Vagina (tissue), 2 donors: ENCODE measurements at places on chromosomes 5 and 9.
A peak's percentile ranks its signal among the peaks of the same experiment; 100 is the strongest.

GRCh38 chr5:139022528-139022927 lies 147.4 kb upstream of the LRRTM2 start:
- H3K4me3 ChIP-seq: no peak overlapping the region
- peaks cover 24% of the 10 kb centered on the region for H3K4me1 ChIP-seq
- H3K36me3 ChIP-seq: peaks cover 8% of the 10 kb centered on the region
- DNase-seq: peak; percentile 72
- H3K27ac ChIP-seq: no peak overlapping the region

DNA sequence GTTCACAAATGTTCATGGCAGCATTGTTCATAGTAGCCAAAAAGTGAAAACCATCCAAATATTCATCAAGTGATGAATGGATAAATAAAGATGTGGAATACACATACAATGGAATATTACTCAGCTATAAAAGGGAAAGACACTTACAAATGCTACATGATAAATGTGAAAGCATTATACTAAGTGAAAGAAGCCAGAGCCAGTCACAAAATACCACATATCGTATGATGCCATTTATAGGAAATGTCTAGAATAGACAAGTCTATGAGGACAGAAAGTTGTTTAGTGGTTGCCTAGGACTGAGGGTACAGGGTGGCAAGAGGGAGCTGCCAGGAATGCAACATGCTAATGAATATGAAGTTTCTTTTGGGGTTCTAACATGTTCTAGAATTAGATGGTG lies 148.7 kb downstream of the DEPDC1B start:
- no peaks in the 10 kb centered on the region for H3K27me3 ChIP-seq
- no peaks in the 10 kb centered on the region for H3K36me3 ChIP-seq
- H3K27ac ChIP-seq: no peak overlapping the region
- no peak overlapping the region for H3K4me3 ChIP-seq

GRCh38 chr9:93427655-93428379 lies 23.7 kb upstream of the FAM120A start:
- DNase-seq: no peak
- no peak overlapping the region for H3K4me3 ChIP-seq
- no peaks in the 10 kb centered on the region for H3K36me3 ChIP-seq
- H3K27me3 ChIP-seq: no peaks in the 10 kb centered on the region
- no peaks in the 10 kb centered on the region for H3K4me1 ChIP-seq
- no peak overlapping the region for H3K27ac ChIP-seq

DNA sequence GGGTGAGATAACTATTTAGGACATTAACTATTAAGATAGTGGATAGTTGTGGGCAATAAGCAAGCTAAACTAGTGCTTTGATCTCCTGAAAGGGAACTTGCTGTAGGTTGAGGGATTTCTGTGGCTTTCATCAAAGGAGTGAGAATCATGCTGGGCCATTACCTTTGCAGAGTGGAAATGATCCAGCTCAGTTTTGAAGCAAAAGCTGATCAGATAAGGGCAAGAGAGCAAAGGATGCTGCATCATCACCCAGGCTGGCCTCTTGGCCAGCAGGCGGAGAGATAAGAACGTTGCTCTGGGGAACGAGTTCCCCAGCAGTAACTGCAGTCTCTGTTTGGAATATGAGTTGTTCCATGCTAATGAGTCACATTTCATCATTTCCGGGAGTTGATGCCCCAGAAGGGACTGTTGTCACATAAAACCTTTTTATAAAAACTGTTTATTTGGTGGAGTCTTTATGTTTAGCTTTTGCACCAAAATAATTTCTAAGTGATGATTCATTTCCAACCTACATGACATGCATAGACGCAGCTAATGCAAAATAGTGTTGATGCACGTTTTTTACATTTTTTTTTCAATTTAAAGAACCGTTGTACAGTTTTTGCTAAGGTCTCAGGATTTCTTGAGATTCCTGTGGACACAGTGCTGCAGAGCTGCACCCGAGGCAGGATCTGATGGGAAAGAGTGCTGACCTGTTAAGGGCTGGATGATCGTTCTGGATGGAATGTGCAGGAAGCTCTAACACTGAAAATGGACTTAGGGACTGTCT lies 99.3 kb downstream of the ACTBL2 start:
- H3K27ac ChIP-seq: no peak overlapping the region
- H3K4me1 ChIP-seq: peaks cover 9% of the 10 kb centered on the region
- no peak overlapping the region for H3K4me3 ChIP-seq

- H3K27me3 ChIP-seq: no peaks in the 10 kb centered on the region
- H3K36me3 ChIP-seq: no peaks in the 10 kb centered on the region
- no peaks in the 10 kb centered on the region for H3K4me1 ChIP-seq
Observed at GRCh38 chr5:171207256-171207847, 101.7 kb upstream of the TLX3 start.

GRCh38 chr9:102714184-102714583 lies 280.9 kb upstream of the CYLC2 start:
- H3K4me3 ChIP-seq: no peak overlapping the region
- no peaks in the 10 kb centered on the region for H3K4me1 ChIP-seq
- H3K36me3 ChIP-seq: no peaks in the 10 kb centered on the region
- H3K27ac ChIP-seq: no peak overlapping the region

DNA sequence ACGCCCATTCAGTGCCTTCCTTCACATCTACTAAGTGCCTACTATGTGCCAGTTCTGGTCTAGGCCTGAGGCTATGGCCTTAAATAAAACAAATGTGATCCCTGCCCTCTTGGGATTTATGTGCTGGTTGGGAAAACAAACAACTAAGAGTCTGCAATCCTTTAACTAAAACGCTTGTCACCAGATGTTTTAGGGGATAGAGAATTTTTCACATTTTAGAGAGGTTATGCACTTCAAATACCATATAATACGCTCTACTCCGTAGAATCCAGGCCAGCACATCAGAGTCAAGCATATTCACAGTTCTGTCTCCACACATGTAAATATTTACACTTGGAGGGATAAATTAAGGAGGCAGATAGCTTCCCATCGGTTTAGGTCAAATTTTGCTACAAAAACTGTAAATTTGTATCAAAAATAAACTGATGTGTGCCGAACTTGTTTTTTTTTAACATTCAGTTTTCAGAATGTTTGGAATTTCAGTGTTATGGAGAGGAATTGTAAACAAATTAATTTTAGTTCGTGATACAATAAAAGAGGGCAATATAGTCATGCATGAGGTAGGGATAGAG lies 22.0 kb upstream of the ADRA1B start:
- no peaks in the 10 kb centered on the region for H3K36me3 ChIP-seq
- H3K27me3 ChIP-seq: no peaks in the 10 kb centered on the region
- no peak for DNase-seq
- H3K27ac ChIP-seq: no peak overlapping the region
- H3K4me3 ChIP-seq: no peak overlapping the region

DNA sequence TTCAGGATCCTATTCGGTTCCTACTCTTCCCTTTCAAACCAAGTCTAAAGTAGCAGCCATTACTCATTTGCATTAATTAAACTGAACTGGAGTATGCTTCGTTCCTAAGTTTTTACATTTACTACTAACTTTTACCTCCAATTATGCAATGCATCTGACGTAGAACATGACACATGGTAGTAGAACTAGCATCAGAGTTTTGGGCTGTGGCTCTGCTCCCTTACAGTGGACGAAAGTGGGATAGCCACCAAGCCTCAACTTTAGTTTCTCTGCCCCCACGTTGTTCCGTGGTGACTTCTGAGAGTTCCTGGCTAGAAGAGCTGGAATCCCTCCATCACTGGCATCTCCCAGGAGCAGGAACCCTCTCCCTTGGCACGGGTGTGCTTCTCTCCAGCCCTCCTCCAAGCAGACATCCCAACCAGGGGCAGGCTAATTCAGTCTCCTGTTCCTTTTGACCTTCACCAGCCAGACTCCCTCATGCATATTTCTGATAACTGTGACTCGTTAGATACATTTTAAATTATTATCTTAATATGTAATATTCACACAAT lies 2.9 kb downstream of the IFNE start:
- no peaks in the 10 kb centered on the region for H3K36me3 ChIP-seq
- no peak overlapping the region for H3K27ac ChIP-seq
- no peaks in the 10 kb centered on the region for H3K27me3 ChIP-seq
- DNase-seq: no peak
- H3K4me3 ChIP-seq: no peak overlapping the region

GRCh38 chr5:37575541-37576489 lies 196.7 kb downstream of the WDR70 start:
- H3K36me3 ChIP-seq: no peaks in the 10 kb centered on the region
- no peaks in the 10 kb centered on the region for H3K27me3 ChIP-seq
- H3K27ac ChIP-seq: no peak overlapping the region

- H3K36me3 ChIP-seq: no peaks in the 10 kb centered on the region
- H3K27ac ChIP-seq: no peak overlapping the region
- H3K4me3 ChIP-seq: no peak overlapping the region
- H3K4me1 ChIP-seq: no peaks in the 10 kb centered on the region
- DNase-seq: no peak
- H3K27me3 ChIP-seq: no peaks in the 10 kb centered on the region
Observed at GRCh38 chr9:11742471-11742870, 950.7 kb upstream of the TYRP1 start.

DNA sequence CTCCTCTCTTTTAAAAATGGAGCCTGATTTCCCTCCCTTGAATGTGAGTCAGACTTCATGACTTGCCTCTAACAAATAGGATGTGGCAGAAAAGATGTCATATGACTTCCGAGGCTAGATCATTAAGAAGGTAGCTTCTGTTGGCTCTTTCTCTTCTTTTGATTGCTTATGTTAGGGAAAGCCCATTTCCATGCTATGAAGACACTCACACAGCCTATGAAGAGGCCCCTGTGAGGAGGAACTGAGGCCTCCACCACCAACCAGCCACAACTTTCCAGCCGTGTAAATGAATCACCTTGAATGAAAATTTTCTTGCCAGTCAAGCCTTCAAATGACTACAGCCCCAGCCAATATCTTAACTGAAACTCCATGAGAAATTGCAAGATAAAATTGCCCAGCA lies 413.4 kb downstream of the TMEM38B start:
- H3K36me3 ChIP-seq: no peaks in the 10 kb centered on the region
- no peaks in the 10 kb centered on the region for H3K4me1 ChIP-seq
- no peak for DNase-seq
- no peaks in the 10 kb centered on the region for H3K27me3 ChIP-seq
- no peak overlapping the region for H3K27ac ChIP-seq

- no peak overlapping the region for H3K27ac ChIP-seq
- DNase-seq: no peak
- no peaks in the 10 kb centered on the region for H3K36me3 ChIP-seq
- peaks cover 35% of the 10 kb centered on the region for H3K4me1 ChIP-seq
- H3K4me3 ChIP-seq: no peak overlapping the region
Observed at GRCh38 chr5:159041444-159042198, 58.1 kb downstream of the EBF1 start.

GRCh38 chr9:116566677-116567488 lies 120.2 kb upstream of the TRIM32 start:
- H3K27ac ChIP-seq: no peak overlapping the region

DNA sequence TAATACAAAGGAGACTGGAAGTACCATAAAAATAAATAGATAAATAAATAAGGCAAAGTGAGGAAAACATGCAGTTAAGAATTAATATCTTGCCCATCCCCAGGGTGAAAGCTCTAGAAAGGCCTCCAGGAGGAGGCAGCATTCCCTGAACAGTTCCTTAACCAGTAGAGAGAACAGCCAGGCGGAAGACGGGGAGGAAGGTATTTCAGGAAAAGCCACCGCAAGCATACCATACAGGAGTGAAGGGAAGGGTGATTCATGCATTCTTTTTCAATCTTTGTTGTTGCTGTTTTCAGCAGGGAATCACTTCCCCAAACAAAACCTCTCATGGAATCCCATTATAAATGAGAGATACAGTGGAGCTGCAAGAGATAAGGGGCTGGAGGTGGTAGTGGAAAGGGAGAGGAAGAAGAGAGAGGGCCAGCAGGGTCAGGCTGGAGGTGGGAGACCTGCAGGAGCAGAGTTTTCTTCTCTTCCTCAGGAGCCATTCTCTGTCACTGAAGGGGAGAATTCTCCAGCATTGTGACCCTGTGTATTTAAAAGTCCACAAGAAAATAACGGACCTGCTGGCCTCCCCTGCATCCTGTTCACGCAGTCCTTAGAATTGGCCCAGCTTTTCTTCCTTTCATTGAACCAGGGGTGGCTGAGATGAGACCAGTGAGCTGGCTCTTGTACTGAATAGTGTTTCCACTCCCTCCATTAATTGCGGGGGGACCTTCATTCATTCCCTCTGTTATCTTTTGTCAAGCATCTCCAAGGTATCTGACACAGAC lies 255.9 kb downstream of the FAM114A2 start:
- no peaks in the 10 kb centered on the region for H3K27me3 ChIP-seq
- no peak overlapping the region for H3K27ac ChIP-seq
- no peaks in the 10 kb centered on the region for H3K36me3 ChIP-seq
- H3K4me3 ChIP-seq: no peak overlapping the region
- no peaks in the 10 kb centered on the region for H3K4me1 ChIP-seq

DNA sequence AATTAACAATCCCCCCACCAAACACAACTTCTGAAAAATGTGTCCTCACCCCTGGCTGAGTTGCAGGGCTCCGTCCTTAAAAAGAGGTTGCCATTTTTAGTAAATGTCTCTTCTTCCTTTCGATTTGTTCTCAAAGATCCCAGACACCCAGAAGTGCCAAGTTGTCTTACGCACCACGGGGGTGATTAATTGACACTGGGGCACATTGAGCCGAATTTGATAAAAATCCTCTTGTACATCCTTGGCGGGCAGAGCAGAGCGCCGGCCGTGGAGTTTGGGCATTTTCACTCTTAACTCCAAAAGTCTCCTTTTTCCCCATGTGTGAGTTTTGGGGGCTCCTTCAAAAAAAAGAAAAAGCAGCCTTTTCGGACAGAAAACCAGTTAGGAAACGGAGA lies 4.5 kb downstream of the LMX1B start:
- H3K27me3 ChIP-seq: peaks cover 27% of the 10 kb centered on the region
- no peak overlapping the region for H3K27ac ChIP-seq
- no peak for DNase-seq
- H3K4me3 ChIP-seq: no peak overlapping the region
- H3K4me1 ChIP-seq: peaks cover 14% of the 10 kb centered on the region
- no peaks in the 10 kb centered on the region for H3K36me3 ChIP-seq

DNA sequence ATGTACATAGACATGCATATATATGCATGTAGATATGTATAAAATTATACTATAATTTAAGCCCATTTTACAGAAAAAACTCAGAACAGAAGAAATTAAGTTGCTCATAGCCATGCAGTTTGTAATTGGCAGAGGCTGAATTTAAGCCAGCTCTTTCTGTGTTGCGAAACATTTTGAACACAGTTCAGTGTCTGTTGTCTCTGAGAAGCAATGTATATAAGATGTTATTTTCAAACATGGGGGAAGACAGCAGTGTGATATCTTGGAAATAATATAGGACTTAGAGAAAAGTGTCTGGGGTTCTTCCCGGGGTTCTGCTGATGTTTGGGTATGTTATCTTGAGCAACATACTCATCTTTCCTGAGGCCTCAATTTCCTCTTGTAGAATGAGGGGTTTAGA lies 37.6 kb downstream of the SVEP1 start:
- DNase-seq: no peak
- H3K4me1 ChIP-seq: peaks cover 13% of the 10 kb centered on the region
- no peak overlapping the region for H3K4me3 ChIP-seq
- no peak overlapping the region for H3K27ac ChIP-seq
- H3K36me3 ChIP-seq: no peaks in the 10 kb centered on the region
